Dermis microvascular lymphatic vessel endothelial cell (primary cell): ENCODE measurements at places on chromosomes 7 and 10. TPM values are rescaled to one million over a fixed set of nuclear protein-coding genes. Genes with fewer than 3 reads are reported as not detected.

The SLC16A9 gene
- 0.26 TPM in 1 of 2 replicates, not detected in the other for total RNA-seq

The TMEM168 gene
- 11.3 and 17.1 TPM in 2 replicates for total RNA-seq

The SPDYE6 gene
- not detected in 2 replicates for total RNA-seq

The DNAH11 gene
- 0.13 and 0.25 TPM in 2 replicates for total RNA-seq

The HPSE2 gene
- under 0.01 TPM in 1 of 2 replicates, not detected in the other for total RNA-seq

The CTNNA3 gene
- total RNA-seq, result 0.13 TPM in 1 of 2 replicates, not detected in the other

The TRIM50 gene
- total RNA-seq, result not detected in 2 replicates

The ASNS gene
- total RNA-seq, result 1.6 and 3.1 TPM in 2 replicates

The SAP25 gene
- 0.13 TPM in 1 of 2 replicates, not detected in the other for total RNA-seq

The SPDYE2B gene
- total RNA-seq, result not detected in 2 replicates

The SLC29A3 gene
- 1.8 and 2.7 TPM in 2 replicates for total RNA-seq

The ARMS2 gene
- total RNA-seq, result not detected in 2 replicates

The PROSER2 gene
- 5.1 and 5.3 TPM in 2 replicates for total RNA-seq

The ADAMTS14 gene
- total RNA-seq, result under 0.01 TPM in 1 of 2 replicates, not detected in the other

The NUTM2B gene
- total RNA-seq, result under 0.01 and 0.26 TPM in 2 replicates

The FAM221A gene
- total RNA-seq, result 4.3 and 5.6 TPM in 2 replicates

The PON2 gene
- 102 and 139 TPM in 2 replicates for total RNA-seq

The GHITM gene
- total RNA-seq, result 177 and 208 TPM in 2 replicates

The MICU1 gene
- 30.7 and 35.9 TPM in 2 replicates for total RNA-seq

The DRGX gene
- total RNA-seq, result not detected in 2 replicates

The RPS24 gene
- total RNA-seq, result 1,484 and 1,977 TPM in 2 replicates

The KIF20B gene
- 3.0 and 7.3 TPM in 2 replicates for total RNA-seq

The APBB1IP gene
- total RNA-seq, result not detected in 2 replicates

The NME8 gene
- not detected in 2 replicates for total RNA-seq

The NKX2-3 gene
- total RNA-seq, result not detected in 2 replicates

The CAMK2B gene
- 0.13 TPM in 2 replicates for total RNA-seq

The AKR1C3 gene
- 173 and 272 TPM in 2 replicates for total RNA-seq

The FEZF1 gene
- total RNA-seq, result not detected in 2 replicates

The OPN4 gene
- total RNA-seq, result not detected in 2 replicates

The HABP2 gene
- 0.25 TPM in 1 of 2 replicates, not detected in the other for total RNA-seq

The NXPH1 gene
- total RNA-seq, result not detected in 2 replicates

The TUBB8 gene
- under 0.01 TPM in 1 of 2 replicates, not detected in the other for total RNA-seq

The PSMG3 gene
- 16.0 and 18.7 TPM in 2 replicates for total RNA-seq

The ETV1 gene
- 10.0 and 10.5 TPM in 2 replicates for total RNA-seq

The NPY4R gene
- total RNA-seq, result not detected in 2 replicates

The LRRC4 gene
- total RNA-seq, result 0.77 and 0.89 TPM in 2 replicates

The RNLS gene
- 0.39 and 1.4 TPM in 2 replicates for total RNA-seq

The CALML3 gene
- total RNA-seq, result not detected in 2 replicates

The FANK1 gene
- total RNA-seq, result 1.0 TPM in 2 replicates

The PAX2 gene
- not detected in 2 replicates for total RNA-seq

The TCAF2 gene
- 3.9 and 7.3 TPM in 2 replicates for total RNA-seq
